ENCODE measurements at places on chromosomes 16 and 17.

GRCh38 chr16:23673971-23674614 lies 4.6 kb upstream of the PLK1 start:
- no peak for DNase-seq

DNA sequence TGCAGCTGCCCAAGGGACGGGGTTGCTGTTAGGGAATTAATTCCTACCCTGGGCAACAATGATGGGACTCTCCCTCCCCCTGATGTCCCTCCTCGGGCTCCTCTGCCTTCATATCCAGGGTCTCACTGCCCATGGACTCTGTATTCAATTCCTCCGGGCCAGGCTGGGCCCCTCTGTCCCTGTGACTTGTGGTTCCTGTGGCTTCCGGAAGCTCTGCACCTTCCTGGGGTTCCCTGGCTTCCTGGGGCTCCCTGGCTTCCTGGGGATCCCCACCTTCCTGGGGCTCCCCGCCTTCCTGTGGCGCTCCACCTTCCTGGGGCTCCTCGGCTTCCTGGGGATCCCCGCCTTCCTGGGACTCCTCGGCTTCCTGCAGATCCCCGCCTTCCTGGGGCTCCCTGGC lies 35.2 kb downstream of the SRL start:
- no peak for DNase-seq

- DNase-seq, result no peak
Observed at GRCh38 chr16:67235816-67236562, 9.1 kb downstream of the TMEM208 start.

GRCh38 chr17:37564252-37564651 lies 45.0 kb downstream of the SYNRG start:
- no peak for DNase-seq

DNA sequence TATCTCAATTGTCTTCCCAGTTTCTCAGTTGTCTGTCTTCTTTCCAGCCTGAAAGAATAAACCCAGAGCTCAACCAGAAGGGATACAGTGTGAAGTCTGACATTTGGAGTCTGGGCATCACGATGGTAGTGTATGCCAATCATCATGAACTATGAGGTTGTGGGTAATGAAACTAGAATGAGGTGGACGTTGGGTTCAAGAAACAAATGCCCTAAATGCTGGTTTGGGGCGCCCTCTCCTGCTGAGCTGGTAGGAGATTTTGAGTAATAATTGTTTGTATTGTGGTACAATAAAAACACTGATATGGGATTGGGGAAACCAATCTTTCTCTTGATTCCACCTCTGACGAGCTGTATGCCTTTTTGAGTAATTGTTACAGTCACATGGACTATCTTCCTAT lies 110.4 kb downstream of the MAP2K6 start:
- no peak for DNase-seq

- no peak for DNase-seq
Observed at GRCh38 chr17:65753348-65753747, 191.9 kb upstream of the AXIN2 start.

DNA sequence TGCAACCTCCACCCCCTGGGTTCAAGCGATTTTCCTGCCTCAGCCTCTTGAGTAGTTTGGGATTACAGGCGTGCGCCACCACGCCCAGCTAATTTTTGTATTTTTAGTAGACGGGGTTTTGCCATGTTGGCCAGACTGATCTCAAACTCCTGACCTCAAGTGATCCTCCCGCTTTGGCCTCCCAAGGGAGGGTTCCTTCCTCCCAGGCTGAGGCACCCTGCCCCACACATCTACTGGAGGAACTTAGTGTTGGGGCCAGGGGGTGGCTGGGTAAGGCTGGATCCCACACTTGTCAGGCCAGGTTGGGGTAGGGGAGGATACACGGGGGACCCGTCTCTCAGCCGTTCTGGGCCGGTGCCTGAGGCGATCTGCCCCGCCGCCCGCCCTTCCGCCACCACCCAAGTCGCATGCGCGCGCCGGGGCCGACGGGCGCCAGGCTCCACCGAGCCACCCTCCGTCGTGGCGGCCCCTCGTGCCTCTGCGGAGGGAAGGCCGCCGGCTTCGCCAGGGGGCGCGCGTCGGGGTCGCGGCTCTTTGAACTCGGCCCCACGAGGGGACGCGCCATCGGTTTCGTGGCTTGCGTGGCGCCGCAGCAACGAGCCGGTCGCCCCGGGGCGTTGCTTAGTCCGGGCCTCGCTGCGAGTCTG lies 15.9 kb downstream of the GRB7 start:
- peak; percentile 88 for DNase-seq
